ENCODE measurements at places on chromosomes 5 and 9.

GRCh38 chr9:15400281-15400941 lies 22.3 kb upstream of the SNAPC3 start:
- no peak for DNase-seq

GRCh38 chr5:135719428-135720063 lies 114.9 kb upstream of the SLC25A48 start:
- DNase-seq = no peak

DNA sequence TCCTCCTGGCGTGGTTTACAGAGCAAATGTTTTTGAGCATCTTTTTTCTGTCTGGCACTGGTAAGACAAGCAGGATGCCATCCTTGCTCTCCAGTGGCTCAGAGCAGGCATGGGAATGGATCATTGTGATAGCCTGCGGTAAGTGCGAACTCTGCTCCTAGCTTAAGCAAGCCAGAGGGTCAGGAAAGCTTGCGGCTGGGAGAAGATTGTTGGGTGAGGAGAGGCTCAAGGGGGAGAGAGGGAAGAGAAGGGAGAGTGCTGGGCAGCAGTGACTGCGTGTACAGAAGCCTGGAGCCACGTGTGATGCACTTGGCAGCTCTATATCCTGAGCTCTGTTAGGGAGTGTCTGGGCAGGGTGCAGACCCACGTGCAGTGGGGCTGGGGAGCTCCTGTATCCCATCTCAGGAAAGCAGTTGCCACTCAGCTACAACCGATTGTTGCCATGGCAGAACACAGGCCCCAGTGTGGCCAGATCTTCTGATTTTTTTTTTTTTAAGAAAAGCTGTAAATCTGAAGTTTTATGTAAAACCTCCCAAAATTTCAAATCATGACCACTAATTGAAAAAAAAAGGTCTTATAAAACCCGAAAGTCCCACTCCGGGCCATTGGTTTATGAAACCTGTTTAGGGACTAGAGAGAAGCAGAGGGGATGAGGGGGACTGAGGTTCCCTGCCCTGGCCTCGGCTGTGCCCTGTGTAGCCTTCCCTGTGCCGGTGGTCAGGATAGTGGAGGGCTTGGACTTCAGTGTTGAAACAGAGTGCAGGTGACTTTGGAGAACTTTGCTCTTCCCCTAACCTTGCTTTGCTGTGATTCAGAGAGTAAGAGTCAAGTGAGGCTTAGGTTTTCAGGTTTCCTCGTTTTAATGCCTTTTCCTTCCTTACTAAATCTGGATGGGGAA lies 67.3 kb downstream of the ZNF618 start:
- DNase-seq = no peak

DNA sequence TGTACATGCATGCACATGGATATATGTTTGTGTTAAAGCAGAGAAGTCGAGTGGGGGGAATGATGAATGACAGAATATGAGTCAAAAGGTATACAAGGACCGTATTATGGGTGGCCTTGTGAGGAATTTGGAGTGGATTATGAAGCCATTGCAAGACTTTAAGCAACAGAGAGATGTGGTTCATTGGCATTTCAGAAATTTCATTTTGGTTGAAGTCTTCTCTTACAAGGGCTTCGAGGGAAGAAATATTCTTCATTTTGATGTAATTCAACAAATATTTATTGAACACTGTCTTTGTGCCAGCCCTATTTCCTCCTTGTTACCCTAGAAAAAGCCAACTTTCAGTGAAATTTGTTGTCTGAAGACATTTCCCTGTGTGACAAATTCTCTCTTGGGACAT lies 83.9 kb upstream of the SLCO6A1 start:
- no peak for DNase-seq

DNA sequence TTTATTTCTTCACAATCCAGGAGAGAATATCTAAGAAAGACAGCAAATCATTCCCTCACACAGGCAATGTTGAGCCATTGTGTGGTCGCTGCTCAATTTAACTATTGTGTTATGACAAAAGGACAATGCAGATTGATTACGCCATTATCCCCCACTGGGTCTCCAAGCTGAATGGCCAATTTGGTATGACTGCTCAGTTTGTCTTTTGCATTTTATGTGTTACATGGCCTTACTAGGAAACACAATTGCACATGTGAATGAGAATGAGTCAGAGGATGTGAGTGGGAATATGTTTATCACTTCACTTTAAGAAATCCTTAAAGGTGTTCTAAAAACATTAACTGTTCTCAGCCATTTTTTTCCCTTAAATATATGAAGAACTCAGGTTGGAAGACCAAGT lies 108.3 kb downstream of the FAM174A start:
- no peak for DNase-seq
